Stimulated activated CD4-positive, alpha-beta T cell treated with anti-CD3 and anti-CD28 coated beads, Interleukin-2, amount 100 ng/mL, for 24 hours (primary cell): ENCODE measurements at places on chromosomes 1 and 21.

- no peak for DNase-seq
Measured at GRCh38 chr1:41053316-41053715, 31.8 kb upstream of the SLFNL1 start.

DNA sequence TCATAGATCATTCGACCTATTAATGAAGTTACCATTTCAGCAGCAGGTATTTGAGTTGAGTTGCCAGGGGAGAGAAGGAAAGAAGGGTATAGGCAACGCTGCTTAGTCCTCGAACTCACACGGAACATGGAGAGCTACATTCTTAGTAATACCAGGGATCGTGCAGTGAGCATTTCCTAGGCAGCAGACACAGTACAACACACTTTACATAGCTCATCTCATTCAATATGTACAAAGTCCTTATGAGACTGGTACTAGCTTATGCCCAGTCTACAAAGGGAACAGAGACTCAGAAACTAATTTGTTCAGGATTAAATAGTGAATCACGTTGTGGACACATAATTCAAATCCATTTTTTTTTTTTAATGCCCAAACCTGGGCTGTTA is 25.6 kb downstream of the IRF2BP2 start:
- no peak for DNase-seq

DNA sequence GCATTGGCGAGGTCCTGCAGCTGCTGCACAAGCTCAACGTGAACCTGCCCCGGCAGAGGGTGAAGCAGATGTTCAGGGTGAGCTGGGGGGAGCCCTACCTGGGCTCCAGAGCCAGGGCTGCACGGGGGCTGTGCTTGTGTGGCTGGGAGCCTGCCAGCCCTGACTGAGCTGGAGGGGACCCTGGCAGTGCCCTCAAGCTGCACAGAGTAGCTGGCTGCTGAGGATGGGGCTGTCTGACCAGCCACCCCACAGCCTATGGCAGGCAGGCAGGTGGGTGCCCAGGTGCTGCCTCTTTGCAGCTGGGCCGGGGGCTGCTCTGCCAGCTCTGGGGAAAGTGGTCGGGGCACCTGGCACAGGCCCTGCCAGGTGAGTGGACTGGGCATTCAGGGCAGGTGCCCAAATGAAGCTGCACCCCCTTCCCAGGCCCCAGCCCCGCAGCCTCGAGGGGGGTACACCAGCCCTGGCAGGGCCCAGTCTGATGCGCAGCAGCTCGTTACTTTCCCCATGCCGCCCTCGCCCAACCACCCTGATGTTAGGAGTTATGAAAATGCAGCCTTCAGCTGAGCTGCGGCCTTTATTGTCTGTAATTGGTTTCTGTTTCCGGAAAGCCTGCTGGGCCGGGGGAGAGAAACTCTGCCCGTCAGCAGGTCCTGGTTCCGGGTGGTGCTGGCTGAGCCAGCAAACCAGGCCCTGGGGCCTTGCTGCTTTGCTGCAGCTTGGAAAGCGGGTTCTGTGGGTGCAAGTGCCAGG is 4.3 kb downstream of the PLCH2 start:
- no peak for DNase-seq

DNA sequence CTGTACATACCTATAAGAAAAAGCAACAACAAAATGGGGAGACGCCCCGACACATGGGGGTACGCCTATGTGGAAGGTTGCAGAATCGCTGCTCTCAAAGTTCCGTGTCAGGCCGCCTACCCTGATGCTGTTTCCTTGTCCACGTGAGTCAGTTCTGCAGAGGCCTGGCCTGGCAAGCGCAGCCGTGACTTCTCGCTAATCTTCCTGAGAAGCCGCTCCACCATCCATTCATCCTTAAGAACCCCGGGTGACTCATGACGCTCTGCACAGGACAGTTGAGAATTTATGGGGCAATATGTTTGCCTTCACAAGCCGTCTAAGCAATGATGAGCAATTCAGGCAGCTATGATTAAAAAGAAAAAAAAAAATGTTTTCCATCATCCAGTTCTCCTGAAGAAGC is 122.3 kb upstream of the TMPRSS2 start:
- no peak for DNase-seq

GRCh38 chr1:8541961-8542521 is 224.1 kb downstream of the SLC45A1 start:
- DNase-seq: no peak

GRCh38 chr1:238652346-238652968 is 733.9 kb upstream of the CHRM3 start:
- no peak for DNase-seq
